NCI-H1092 treated with DMSO at 0.1 percent for 48 hours (cell line): ENCODE measurements at places on chromosomes 4 and X.

- DNase-seq, result no peak
These were observed 16.4 kb downstream of the CCKAR start for GRCh38 chr4:26473893-26474292.

DNA sequence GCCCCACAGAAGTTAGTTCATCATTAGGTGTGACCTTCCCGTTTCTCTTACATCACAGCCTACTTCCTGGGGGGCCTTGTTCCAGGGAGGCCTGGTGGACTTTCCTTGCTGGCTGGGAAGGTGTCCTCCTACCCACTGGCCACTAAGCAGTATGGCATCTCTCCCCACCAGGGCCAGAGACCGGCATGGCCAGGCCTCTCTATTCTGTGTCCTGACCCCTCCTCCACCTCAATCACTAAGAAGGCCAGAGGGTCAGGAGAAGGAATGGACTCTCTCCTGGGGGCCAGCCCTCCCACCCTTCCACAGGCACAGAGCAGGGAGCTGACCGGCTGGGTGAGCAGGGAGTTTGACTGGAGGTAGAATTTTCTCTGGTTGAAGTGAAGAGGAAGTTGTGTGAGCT is 81.9 kb downstream of the PJA1 start:
- DNase-seq, result no peak

DNA sequence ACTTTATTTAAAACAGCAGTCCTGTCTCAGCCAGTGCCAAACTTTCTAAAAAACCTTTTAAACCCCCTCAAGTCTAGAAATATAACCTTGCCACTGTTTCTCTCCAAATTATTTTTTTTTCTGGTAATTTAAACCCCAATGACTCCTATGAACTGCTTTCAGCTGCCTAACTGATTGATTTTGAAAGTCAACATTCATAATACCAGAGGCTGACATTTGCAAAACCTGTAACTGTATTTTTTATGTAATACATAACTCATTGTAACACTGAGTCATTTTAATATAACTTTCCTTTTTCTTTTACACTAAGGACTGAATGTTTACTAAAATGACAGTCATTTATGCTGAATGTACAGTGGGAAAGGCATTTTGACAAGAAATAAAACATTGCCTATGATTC is 19.1 kb upstream of the EGFL6 start:
- no peak for DNase-seq

GRCh38 chr4:123304151-123304964 is 92.2 kb upstream of the SPRY1 start:
- peak; percentile 93 for DNase-seq

- peak; percentile 96 for DNase-seq
These were observed 475.4 kb upstream of the RPS6KA3 start for GRCh38 chrX:20742106-20742505.
